Stomach (tissue), 19 donors: ENCODE measurements at places on chromosomes 4 and X. TPM values are rescaled to one million over a fixed set of nuclear protein-coding genes. Genes with fewer than 3 reads are reported as not detected.

Gene CETN2
- polyA plus RNA-seq: 29.0 TPM

- H3K36me3 ChIP-seq: no peaks in the 10 kb centered on the region
- no peaks in the 10 kb centered on the region for H3K27me3 ChIP-seq
- DNase-seq: peak; percentile 41
- H3K4me3 ChIP-seq: no peak overlapping the region
- H3K4me1 ChIP-seq: peaks cover 14% of the 10 kb centered on the region
- H3K27ac ChIP-seq: peak overlapping the region; percentile 24
Measured at GRCh38 chr4:71266090-71266794, 72.6 kb upstream of the SLC4A4 start.

Gene PITX2
- polyA plus RNA-seq: not detected

GRCh38 chrX:96688789-96689188, 4.1 kb downstream of the DIAPH2 start:
- H3K36me3 ChIP-seq: no peaks in the 10 kb centered on the region
- H3K4me1 ChIP-seq: peaks cover 5% of the 10 kb centered on the region
- H3K27me3 ChIP-seq: no peaks in the 10 kb centered on the region
- H3K27ac ChIP-seq: no peak overlapping the region

Gene TCEAL6
- not detected for polyA plus RNA-seq

DNA sequence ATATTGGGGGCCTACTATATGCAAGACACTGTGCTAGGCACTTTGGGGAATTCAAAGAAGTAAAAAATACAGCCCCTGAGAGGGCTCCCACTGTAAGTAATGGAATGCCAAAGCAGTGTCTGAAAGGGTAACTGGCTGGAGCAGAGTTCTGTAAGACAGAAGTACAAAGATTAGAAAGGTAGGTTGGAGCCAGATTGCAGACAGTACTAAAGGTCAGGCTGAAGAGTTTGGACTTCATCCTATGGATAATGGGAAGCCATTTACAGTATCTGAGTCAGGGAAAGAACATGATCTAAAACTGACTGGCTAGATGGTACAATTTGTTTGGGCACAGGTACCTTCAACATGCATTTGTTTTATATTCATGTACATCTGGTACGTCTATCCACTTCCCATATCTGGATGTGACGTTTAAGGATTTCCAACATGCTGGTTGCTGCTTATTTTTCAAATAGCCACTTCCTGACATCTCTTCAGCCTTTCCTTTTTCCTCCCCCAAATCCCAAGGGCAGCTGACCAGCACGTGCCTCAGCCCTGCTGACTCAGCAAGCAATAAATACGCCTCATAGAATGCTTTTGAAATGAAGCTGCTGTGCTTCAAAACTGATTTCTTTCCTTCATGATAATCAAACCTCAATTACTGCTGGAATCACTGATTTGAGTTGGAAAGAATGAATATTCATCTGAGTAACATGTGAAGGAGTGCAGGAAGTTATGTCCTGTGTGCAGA, 9.5 kb downstream of the ENOX2 start:
- H3K27me3 ChIP-seq: no peaks in the 10 kb centered on the region
- H3K4me3 ChIP-seq: no peak overlapping the region
- no peak overlapping the region for H3K27ac ChIP-seq
- H3K36me3 ChIP-seq: no peaks in the 10 kb centered on the region
- peak; percentile 14 for DNase-seq
- no peaks in the 10 kb centered on the region for H3K4me1 ChIP-seq

Gene SPANXN4
- not detected for polyA plus RNA-seq

Gene PKD2
- polyA plus RNA-seq: 4.0 TPM

Gene PLCXD1
- 16.4 TPM for polyA plus RNA-seq

DNA sequence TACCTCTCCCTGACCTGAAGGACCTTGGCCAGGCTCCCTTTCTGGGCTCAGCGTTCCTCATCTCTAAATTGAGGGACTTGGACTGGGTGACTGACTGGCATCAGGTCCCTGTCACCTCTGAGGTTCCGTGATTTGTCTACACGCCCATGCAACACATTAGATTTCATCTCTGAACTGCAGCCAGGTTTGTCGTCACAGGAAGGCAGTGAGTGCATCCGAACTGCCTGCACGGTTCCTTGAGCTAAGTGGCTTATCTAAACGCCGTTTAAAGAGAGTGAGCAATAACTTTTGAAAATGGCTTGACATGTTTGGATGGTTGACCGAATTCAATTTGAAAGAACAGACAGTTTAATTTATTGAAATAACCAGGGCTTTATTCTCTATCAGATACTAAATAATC, 70.1 kb downstream of the PCYT1B start:
- H3K4me1 ChIP-seq: no peaks in the 10 kb centered on the region
- H3K27me3 ChIP-seq: no peaks in the 10 kb centered on the region
- H3K27ac ChIP-seq: no peak overlapping the region
- H3K4me3 ChIP-seq: no peak overlapping the region

DNA sequence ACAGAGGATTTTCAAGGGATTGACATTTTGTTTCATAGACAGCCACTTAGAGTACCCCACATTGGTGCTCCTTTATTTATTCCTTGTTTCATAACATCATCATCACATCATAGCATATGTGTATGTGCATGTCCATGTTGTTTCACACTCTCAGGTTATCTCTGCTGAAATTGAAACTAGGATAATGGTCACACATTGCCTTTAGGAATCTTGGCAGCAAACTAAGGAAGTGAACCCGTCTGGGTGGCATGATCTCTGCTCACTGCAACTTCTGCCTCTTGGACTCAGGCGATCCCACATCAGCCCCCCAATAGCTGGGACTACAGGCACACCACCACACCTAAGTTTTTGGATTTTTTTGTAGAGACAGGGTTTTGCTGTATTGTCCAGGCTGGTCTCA, 234.2 kb upstream of the ANKRD50 start:
- H3K36me3 ChIP-seq: no peaks in the 10 kb centered on the region
- peak; percentile 28 for DNase-seq
- no peak overlapping the region for H3K27ac ChIP-seq
- no peaks in the 10 kb centered on the region for H3K27me3 ChIP-seq
- H3K4me3 ChIP-seq: no peak overlapping the region

DNA sequence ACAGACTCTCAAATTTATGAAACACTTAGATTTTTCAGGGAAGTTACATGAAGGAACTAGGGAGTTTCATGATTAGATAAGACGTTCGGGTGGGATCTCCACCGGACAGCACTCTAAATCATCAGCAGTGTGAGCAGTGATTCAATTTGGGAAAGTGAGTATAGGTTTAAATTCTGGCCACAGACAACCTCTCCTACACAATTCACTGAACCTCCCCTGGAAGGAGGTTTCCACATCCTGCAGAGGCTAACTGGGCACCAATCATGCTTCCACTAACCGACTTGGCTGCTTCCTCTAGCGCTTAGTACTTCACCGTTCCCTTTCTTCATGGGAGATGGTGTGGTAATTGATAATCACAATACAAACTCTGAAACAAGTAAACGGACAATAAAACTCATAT, 5.6 kb downstream of the CXCL9 start:
- DNase-seq: no peak
- H3K4me1 ChIP-seq: no peaks in the 10 kb centered on the region
- H3K36me3 ChIP-seq: no peaks in the 10 kb centered on the region
- H3K4me3 ChIP-seq: no peak overlapping the region
- H3K27ac ChIP-seq: no peak overlapping the region
- no peaks in the 10 kb centered on the region for H3K27me3 ChIP-seq

Gene CD40LG
- not detected for polyA plus RNA-seq

Gene DACH2
- 0.10 TPM for polyA plus RNA-seq

Gene PRIMPOL
- polyA plus RNA-seq: 11.5 TPM

Gene PCDH7
- 2.8 TPM for polyA plus RNA-seq

Gene GAGE1
- not detected for polyA plus RNA-seq

Gene VCX3B
- 0.62 TPM for polyA plus RNA-seq

GRCh38 chrX:117487421-117487820, 629.2 kb downstream of the KLHL13 start:
- no peak overlapping the region for H3K27ac ChIP-seq
- H3K4me1 ChIP-seq: no peaks in the 10 kb centered on the region
- H3K27me3 ChIP-seq: no peaks in the 10 kb centered on the region
- no peak for DNase-seq
- H3K36me3 ChIP-seq: no peaks in the 10 kb centered on the region

GRCh38 chr4:78601013-78601412, 49.4 kb downstream of the ANXA3 start:
- no peaks in the 10 kb centered on the region for H3K27me3 ChIP-seq
- no peak overlapping the region for H3K4me3 ChIP-seq
- DNase-seq: no peak
- no peak overlapping the region for H3K27ac ChIP-seq

GRCh38 chr4:152072906-152073305, 312.1 kb upstream of the GATB start:
- no peak for DNase-seq
- no peak overlapping the region for H3K4me3 ChIP-seq

- DNase-seq: no peak
- H3K4me1 ChIP-seq: peaks cover 20% of the 10 kb centered on the region
- H3K4me3 ChIP-seq: no peak overlapping the region
- peaks cover 8% of the 10 kb centered on the region for H3K27me3 ChIP-seq
- H3K27ac ChIP-seq: no peak overlapping the region
Measured at GRCh38 chr4:73865431-73866096, 3.6 kb upstream of the CXCL1 start.

DNA sequence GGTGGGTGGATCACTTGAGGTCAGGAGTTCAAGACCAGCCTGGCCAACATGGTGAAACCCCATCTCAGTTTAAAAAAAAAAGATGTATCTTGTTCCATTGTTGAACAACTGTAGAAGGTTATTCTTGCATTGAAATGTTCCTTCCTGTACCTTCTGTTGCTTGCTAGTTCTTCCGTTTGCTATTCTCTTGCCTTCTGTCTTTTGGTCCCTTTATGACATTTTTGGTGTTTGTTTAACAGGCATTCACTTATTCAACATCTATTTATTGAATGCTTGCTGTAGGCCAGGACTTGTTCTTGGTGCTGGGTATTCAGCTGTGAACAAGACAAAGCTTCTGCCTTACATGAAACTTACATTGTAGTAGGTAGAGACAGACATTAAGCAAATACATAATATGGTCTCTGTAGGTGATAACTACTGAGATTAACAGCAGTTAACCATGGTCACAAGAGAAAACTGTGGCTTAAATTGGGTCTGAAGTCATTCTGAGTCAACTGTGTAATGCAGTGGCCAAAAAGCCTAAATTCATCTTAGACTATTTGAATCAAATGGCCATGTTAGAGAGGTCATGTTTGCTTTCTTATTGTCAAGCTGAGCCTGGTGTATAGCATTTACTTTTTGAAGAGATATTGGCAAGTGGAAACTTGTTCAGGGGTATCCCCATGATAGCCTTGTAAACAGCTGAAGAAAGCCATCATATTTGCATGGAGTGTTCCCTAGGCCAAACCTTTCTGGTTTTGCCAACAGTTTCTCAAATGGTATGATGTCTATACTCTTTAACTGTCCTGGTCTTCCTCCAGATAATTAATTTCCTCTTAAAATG, 35.6 kb downstream of the GAB1 start:
- DNase-seq: no peak
- peaks cover 36% of the 10 kb centered on the region for H3K4me1 ChIP-seq
- no peaks in the 10 kb centered on the region for H3K36me3 ChIP-seq
- H3K4me3 ChIP-seq: no peak overlapping the region
- no peak overlapping the region for H3K27ac ChIP-seq
- H3K27me3 ChIP-seq: no peaks in the 10 kb centered on the region

GRCh38 chr4:118981171-118981838, 92.7 kb downstream of the SYNPO2 start:
- no peak for DNase-seq
- H3K27ac ChIP-seq: peak overlapping the region; percentile 35

- peaks cover 14% of the 10 kb centered on the region for H3K4me1 ChIP-seq
- no peaks in the 10 kb centered on the region for H3K27me3 ChIP-seq
- H3K27ac ChIP-seq: peak overlapping the region; percentile 6
- DNase-seq: no peak
- no peak overlapping the region for H3K4me3 ChIP-seq
- H3K36me3 ChIP-seq: no peaks in the 10 kb centered on the region
Measured at GRCh38 chr4:168562041-168562571, 65.3 kb downstream of the PALLD start.

Gene TEX28
- polyA plus RNA-seq: not detected

GRCh38 chrX:44705817-44706551, 137.8 kb upstream of the DUSP21 start:
- no peaks in the 10 kb centered on the region for H3K4me1 ChIP-seq
- H3K27ac ChIP-seq: no peak overlapping the region
- H3K36me3 ChIP-seq: no peaks in the 10 kb centered on the region
- H3K27me3 ChIP-seq: no peaks in the 10 kb centered on the region

DNA sequence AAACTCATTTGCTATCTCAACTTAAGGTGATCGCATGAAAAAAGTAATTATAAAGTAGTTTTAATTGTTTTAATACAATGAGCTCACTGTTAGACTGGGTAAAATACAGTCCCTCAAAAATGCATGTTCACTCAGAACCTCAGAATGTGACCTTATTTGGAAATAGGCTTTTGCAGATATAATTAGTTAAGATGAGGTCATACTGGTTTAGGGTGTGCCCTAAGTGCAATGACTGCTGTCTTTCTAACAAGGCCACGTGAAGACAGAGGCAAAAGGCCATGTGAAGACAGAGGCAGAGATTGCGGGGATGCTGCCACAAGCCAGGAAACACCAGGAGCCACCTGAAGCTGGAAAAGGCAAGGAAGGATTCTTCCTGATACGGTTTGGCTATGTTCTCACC, 262.1 kb downstream of the NKX6-1 start:
- H3K27ac ChIP-seq: no peak overlapping the region
- no peaks in the 10 kb centered on the region for H3K4me1 ChIP-seq
- H3K36me3 ChIP-seq: no peaks in the 10 kb centered on the region
- no peaks in the 10 kb centered on the region for H3K27me3 ChIP-seq
- H3K4me3 ChIP-seq: no peak overlapping the region
- no peak for DNase-seq

Gene GUCY1A1
- polyA plus RNA-seq: 4.1 TPM

DNA sequence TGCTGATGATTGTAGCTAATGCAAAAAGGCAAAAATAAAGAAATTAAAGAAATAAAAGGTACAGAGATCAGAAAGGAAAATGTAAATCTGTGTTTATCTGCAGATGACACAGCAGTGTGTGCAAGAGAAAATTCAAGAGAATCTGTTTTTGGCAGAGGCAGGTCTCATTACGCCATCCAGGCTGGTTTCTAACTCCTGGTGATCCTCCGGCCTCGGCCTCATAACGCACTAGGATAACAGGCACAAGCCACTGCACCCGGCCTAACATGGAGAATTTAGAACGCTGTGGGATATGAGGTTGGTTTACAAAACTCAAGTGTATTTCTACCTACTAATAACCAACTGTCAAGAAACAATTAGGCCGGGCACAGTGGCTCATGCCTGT, 29.4 kb downstream of the CTBP1 start:
- no peak for DNase-seq
- H3K36me3 ChIP-seq: peaks cover 85% of the 10 kb centered on the region
- peaks cover 47% of the 10 kb centered on the region for H3K4me1 ChIP-seq
- peak overlapping the region; percentile 53 for H3K27ac ChIP-seq
- no peak overlapping the region for H3K4me3 ChIP-seq
- H3K27me3 ChIP-seq: no peaks in the 10 kb centered on the region

Gene TMPRSS11A
- polyA plus RNA-seq: 17.5 TPM

- no peaks in the 10 kb centered on the region for H3K4me1 ChIP-seq
- H3K36me3 ChIP-seq: no peaks in the 10 kb centered on the region
- DNase-seq: peak; percentile 20
- H3K27ac ChIP-seq: no peak overlapping the region
Measured at GRCh38 chr4:108466936-108467902, 153.2 kb upstream of the RPL34 start.

- peaks cover 8% of the 10 kb centered on the region for H3K4me1 ChIP-seq
- no peak overlapping the region for H3K4me3 ChIP-seq
- no peak overlapping the region for H3K27ac ChIP-seq
- H3K27me3 ChIP-seq: no peaks in the 10 kb centered on the region
- H3K36me3 ChIP-seq: no peaks in the 10 kb centered on the region
Measured at GRCh38 chr4:26235500-26235899, 85.3 kb upstream of the RBPJ start.

GRCh38 chrX:112642349-112642748, 37.4 kb downstream of the LHFPL1 start:
- H3K4me3 ChIP-seq: no peak overlapping the region
- H3K27ac ChIP-seq: no peak overlapping the region
- peak; percentile 31 for DNase-seq
- no peaks in the 10 kb centered on the region for H3K36me3 ChIP-seq
- no peaks in the 10 kb centered on the region for H3K27me3 ChIP-seq
